Stimulated activated CD4-positive, alpha-beta T cell treated with anti-CD3 and anti-CD28 coated beads, Interleukin-4, amount 100 ng/mL, for 48 hours (primary cell): ENCODE measurements at places on chromosomes 2 and 18.

DNA sequence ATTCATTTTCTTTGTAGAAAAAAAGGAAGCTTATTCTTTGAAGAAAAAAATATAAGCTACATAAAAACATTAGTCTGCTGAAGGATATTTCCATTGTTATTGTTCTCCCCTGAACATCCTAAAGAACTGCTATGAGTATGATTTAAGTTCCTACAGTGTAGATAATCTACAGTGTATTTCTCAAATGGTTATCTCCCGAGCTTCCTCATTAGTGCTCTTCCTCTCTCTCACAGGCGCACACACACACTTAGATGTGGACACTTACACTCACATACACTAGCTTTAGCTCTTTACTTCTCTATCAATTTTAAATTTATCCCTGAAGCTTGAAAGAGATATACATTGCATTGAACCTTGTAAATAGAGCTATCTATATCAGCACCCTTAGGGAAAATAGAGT, 681.0 kb downstream of the KCNJ3 start:
- no peak for DNase-seq

DNA sequence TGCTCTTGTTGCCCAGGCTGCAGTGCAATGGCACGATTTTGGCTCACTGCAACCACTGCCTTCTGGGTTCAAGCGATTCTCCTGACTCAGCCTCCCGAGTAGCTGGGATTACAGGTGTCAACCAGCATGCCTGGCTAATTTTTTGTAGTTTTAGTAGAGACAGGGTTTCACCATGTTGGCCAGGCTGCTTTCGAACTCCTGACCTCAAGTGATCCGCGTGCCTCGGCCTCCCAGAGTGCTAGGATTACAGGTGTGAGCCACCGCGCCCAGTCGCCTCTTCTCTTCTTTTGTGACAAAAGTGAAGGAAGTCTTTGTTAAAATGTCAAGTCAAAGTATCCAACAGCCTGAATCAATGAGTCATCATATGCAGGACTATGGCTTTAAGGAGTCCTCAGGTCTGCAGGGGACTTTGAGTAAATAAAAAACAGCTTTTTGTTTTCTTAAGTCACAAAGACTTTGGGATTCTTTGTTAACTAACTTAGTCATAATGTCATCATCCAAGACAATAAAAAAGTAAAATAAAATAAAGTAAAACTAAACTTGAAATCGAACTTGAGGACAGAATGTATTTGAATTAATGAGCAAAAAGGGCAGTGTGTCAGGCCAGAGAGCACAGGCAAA, 1153.2 kb downstream of the SUCLG1 start:
- DNase-seq: no peak

DNA sequence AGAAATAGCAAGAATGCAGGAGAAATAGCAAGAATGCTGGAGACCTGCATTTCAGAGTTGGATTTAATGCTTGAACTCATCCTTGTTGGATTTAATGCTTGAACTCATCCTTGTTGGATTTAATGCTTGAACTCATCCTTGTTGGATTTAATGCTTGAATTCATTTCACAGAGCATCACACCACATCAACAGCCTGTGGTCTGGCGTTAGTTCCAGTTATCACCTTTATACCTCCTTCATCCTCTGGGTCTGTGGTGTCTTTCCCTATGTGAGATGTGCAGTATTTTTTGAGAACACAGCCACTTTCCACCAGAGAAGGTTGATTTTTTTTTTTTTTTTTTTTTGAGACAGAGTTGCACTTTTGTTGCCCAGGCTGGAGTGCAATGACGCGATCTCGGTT, 546.4 kb upstream of the SOX11 start:
- no peak for DNase-seq

DNA sequence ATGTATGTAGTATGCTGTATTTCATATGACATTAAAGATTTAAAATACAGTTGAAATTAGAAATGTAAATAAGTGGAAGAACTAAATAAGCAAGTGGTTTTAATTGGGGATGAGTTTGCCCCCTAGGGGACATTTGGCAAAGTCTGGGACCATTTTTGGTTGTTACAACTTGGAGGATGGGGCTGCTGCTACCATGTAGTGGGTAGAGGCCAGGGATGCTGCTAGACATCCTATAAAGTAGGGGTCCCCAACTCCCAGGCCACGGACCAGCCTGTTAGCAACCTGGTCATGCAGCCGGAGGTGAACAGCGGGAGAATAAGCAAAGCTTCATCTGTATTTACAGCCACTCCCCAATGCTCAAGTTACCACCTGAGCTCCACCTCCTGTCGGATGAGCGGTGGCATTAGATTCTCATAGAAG, 27.9 kb upstream of the ASNSD1 start:
- no peak for DNase-seq

- DNase-seq: no peak
These were observed 148.8 kb downstream of the ARL4C start for GRCh38 chr2:234348081-234348480.

DNA sequence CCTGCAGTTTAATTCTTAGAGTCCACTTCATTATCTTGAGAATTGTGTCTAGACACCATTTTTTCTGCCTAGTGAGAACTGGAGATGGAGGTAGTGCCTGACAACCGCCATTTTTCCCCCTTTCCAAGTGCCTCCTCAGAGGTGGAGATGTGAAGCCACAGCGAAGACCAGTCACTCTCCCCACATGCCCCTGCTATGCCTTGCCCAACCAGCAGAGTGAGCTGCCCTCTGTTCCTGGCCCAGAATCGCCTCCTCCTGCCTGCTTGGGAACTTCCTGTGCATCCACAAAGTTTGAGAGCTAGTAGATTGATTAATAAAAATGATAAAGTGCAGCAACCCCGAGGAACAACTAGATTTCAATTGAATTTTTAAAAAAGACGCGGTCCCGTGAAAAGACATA, 123.3 kb downstream of the CLIP4 start:
- DNase-seq: peak; percentile 7

GRCh38 chr2:235562065-235562747, 68.4 kb downstream of the AGAP1 start:
- DNase-seq: no peak

- no peak for DNase-seq
These were observed 26.0 kb downstream of the PTPN2 start for GRCh38 chr18:12857991-12858544.

DNA sequence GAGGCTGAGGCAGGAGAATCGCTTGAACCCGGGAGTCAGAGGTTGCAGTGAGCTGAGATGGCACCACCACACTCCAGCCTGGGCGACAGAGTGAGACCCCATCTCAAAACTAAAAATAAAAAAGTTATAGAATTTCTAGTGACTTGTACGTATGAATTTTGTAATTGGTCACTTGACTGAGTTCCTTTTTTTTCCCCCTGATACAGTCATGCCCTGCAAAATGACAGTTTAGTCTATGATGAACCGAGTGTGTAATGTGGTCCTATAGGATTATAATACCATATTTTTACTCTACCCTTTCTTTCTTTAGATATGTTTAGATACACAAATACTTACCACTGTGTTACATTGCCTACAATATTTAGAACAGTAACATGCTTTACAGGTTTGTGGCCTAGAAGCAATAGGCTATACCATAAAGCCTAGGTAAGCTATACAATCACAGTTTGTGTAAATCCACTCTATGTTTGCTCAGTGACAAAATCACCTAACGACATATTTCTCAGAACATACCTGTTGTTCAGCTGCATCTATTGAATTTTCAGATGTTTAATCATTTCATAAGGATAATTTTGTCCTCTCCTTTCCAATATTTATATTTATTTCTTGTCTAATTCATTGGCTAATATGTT, 25.4 kb downstream of the SOCS6 start:
- no peak for DNase-seq

GRCh38 chr2:120683701-120684100, 52.0 kb upstream of the GLI2 start:
- DNase-seq: no peak
